Panc1 (cell line): ENCODE measurements at places on chromosomes 5 and 9. TPM values are rescaled to one million over a fixed set of nuclear protein-coding genes. Genes with fewer than 3 reads are reported as not detected.

DNA sequence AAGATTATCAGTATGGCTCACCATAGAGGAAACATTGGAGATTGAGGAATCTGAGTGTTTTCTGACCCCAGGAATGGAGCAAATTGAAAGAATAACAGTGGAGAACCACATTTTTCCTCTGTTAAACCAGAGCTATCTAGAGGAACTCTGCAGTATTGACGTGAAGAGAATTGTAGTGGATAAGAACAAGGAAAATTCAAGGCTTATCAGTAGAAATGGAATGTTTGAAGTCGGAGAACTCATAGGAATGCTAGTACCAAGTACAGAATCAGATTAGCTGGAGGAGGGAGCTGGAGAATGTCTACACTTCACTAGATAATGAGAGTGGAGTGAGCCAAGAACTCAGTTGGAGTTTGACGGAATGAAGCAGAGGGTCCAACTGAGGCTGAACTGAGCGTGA lies 50.3 kb downstream of the SNCAIP start:
- H3K36me3 ChIP-seq, result no peaks in the 10 kb centered on the region
- no peak overlapping the region for H3K4me3 ChIP-seq
- H3K4me1 ChIP-seq, result no peaks in the 10 kb centered on the region
- no peak for DNase-seq
- no peaks in the 10 kb centered on the region for H3K27me3 ChIP-seq
- no peak overlapping the region for H3K27ac ChIP-seq

- H3K36me3 ChIP-seq, result no peaks in the 10 kb centered on the region
- DNase-seq, result no peak
- no peak overlapping the region for H3K27ac ChIP-seq
- no peak overlapping the region for H3K4me3 ChIP-seq
These were observed 4.4 kb downstream of the SLC34A1 start for GRCh38 chr5:177388521-177389052.

DNA sequence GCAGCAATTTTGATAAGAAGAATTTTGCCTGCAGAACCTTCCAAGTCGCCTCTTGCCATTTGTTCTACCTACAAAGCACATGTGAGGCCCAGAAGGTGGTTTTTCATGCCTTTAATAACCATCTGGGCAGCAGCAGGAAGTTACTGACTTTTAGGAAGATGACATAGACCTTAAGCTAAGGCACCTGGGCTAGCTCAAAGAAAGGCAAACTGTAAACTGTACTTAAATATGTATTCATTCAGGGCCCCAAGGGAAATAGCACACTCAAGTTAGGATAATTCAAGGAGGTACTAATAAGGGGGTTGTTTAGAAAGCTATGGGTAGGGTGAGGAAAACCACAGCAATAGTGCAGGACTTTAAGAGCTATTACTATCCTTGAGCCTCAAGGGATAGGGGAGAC lies 57.3 kb upstream of the HSPB3 start:
- H3K27me3 ChIP-seq, result no peaks in the 10 kb centered on the region
- no peaks in the 10 kb centered on the region for H3K36me3 ChIP-seq
- no peak overlapping the region for H3K4me3 ChIP-seq
- DNase-seq, result no peak
- H3K4me1 ChIP-seq, result no peaks in the 10 kb centered on the region

GKAP1 gene
- total RNA-seq, result 5.2 TPM

ZBED3 gene
- total RNA-seq, result 6.8 TPM

MIER3 gene
- 29.7 TPM for total RNA-seq
